NCI-H2081 treated with DMSO at 0.1 percent for 48 hours (cell line): ENCODE measurements at places on chromosomes 1 and 21.

- no peak for DNase-seq
Measured at GRCh38 chr21:38228115-38228514, 28.7 kb upstream of the KCNJ15 start.

DNA sequence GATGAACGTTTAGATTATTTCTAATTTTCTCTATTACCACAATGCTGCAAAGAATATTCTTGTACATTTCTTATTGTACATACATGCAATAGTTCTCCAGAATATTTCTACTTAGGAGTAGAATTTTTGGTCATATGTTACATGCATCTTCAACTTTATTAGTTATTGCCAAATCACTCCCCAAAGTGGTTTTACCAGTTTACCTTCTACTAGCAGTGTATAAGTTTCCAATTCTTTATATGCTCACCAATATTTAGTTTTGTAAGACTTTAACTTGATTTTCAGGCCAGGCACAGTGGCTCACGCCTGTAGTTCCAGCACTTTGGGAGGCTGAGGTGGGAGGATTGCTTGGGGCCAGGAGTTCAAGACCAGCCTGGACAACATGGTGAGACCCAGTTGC is 55.4 kb downstream of the SNRPE start:
- DNase-seq, result no peak

- DNase-seq, result no peak
Measured at GRCh38 chr1:247156787-247157232, 15.0 kb downstream of the ZNF124 start.

DNA sequence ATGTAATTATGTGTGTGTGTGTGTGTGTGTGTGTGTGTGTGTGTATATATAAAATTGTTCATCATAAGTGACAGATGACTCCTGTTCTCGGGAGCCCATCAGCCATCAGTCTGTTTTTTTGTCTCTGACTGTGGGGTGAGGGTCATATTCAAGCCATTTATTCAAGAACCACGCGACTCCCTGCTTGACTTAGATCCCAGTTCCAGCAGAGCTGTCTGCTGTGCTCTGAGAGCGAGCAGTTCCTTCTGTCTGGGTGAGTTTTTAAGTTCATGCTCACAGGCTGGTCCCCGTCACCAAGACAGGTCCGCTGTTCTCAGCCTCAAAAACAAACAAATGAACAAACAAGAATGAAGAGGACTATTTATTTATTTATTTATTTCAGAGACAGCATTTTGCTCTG is 18.3 kb upstream of the NPPB start:
- no peak for DNase-seq

GRCh38 chr1:115412733-115413132 is 74.7 kb upstream of the NGF start:
- no peak for DNase-seq

GRCh38 chr1:150554086-150554452 is 4.9 kb downstream of the ADAMTSL4 start:
- DNase-seq, result no peak

GRCh38 chr1:182699393-182700350 is 15.3 kb upstream of the RGS8 start:
- no peak for DNase-seq

- DNase-seq, result no peak
Measured at GRCh38 chr1:24257373-24257772, 61.8 kb upstream of the GRHL3 start.

DNA sequence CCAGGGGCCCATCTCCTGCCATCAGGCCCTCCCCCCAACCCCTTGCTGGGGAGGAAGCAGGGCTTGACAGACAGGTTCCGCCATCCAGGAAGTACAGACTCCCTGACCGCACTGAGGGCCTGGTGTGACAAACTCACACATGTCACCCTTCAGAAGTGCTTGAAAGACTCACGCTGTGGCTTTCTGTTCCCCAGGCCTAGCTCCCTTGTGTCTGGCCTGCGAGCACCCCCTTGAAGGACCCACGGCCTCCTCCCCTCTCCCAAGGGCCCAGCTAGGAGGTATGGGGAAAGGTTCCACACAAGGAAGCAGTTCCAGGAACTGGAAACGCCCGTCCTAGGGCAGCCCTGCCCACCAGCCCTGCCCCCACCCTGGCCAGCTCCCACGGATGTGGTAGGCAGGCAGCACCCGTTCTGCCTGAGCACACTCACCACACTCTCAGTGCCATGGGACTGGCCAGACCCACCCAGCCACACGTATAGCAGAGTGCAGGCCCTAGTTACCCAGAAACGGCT is 26.7 kb downstream of the SLC2A1 start:
- no peak for DNase-seq

DNA sequence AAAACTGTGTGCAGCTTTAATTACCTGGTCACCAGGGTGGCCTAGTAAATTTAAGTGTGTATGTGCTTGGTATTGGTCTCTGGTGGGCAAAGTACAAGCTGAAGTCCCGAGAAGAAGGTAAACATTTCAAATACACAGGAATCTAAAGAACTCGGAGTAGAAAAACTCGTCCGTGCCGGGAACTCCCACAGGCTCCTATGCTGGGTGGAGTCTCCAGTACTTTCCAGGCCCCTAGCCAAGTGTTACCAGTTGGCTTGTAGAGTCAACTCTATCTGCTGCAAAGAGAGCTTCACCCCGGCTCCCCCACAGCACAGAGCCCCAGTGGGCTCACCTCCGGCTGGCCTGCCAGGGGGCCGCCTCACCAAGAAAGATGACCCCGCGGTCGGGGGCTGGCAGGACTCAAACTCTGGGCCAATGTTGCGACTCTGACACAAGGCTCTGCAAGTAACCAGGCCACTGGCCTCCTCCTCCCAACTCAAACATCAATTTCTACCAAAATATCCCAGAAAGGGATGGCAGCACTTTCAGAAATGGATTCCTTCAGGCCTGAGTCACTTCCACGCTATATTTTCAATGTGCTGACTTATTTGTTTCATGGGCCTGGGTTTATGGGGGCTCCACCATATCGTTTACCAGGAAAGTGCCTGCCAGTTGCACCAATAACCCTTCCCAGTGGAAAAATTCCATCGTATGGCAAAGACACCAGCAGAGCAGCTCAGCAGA is 73.9 kb downstream of the SLC66A1 start:
- no peak for DNase-seq
